ENCODE measurements at places on chromosomes 5 and 9.

- DNase-seq, result no peak
Measured at GRCh38 chr9:91243029-91243428, 118.7 kb downstream of the AUH start.

DNA sequence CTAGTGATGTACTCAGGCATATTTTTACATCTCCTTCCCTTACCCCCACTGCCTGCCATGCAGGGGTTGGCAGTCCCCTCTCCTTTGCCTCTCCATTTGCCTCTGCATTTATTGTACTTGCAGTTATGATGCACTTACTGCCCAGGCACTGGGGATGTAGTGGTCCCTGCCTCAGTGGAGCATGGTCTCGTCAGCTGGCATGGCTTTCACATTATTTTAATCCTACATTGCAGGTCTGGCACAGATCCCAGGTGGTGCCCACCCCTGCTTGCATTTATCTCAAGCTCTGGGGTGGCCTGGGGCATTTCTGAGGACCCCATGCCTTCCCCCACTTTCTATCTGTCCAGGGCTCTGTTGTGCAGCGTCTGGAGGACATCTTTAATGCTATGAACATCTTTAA, 23.2 kb upstream of the PITX1 start:
- DNase-seq, result no peak

DNA sequence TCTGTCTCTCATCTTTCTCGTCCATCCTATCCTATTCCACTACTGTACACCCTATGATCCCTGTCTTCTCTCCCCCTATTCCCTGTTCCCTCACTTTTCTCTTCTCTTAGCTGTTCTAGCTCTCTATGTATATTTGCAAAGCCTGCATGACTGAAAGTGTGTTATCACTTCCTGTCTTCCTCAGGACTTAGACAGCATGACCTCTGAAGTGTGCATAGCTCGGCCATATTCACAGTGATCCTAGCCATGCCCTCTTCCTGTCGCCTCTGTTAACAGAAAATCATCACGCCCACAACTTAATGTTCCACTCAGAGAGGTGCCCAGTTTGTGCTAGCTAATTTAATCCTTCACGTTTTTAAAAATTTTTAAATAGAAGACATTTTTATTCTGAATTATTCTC, 35.8 kb upstream of the CDH6 start:
- DNase-seq, result no peak

DNA sequence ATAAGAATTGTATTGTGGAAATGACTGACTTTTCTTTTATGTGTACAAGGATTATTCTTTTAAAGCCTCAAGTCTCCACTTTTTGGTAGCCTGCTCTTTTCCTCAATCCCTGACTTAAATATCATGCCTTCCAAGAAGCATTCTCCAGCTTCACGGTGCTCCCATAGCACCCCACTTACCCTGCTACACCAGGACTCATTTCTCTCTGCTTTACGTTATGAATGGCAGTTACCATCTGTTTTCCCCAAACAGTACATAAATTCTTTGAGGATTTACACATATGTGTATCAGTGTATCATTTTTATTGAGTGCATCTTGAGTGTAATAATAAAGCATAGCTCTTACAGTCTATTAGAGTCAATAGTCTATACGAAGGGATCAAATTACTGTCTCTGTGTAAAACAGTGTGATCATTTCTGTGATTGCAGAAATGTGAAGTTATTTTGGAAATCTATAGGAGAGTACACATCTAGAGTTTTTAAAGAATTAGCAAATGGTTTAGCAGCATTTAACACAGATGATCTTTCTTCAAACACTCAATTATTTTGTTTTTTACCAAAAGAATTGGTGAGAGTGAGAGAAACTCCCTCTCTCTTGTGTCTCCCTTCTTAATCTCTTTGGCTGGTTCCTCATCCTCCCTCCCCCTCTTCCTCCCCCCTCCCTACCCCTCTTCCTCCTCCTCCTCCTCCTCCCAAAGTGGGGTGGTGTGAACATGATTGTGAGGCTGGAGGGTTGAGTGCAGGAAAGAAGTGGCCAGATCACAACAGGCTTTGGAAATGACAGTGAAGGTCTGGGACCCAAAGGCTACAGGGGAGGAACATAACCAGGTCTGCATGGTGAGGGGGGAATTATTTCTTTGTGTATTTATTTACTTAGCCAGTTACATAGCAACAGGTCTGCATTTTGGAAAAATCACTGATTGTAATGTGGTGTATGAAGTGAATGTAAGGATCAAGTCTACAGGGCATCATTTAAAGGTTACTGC, 27.6 kb upstream of the ECM2 start:
- DNase-seq, result no peak

DNA sequence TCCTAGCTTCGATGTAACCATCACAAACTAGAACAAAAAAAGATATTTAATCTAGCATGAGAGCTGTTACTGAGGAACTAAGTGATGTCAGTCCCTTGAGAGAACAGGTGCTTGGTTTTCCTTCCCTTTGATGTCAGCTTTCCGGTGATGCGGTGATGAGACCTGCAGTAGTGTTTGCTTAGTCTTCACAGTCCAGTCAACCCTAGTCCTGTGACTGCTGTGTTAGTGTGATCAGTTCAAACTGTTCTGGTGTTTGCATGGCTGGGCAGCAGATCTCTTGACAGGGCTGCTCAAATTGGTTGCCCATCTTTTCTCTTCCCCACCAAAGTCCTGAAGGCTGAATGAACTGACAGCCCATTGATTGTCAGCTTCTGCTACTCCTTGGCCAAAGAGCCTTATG, 608.6 kb upstream of the DAB2 start:
- no peak for DNase-seq

DNA sequence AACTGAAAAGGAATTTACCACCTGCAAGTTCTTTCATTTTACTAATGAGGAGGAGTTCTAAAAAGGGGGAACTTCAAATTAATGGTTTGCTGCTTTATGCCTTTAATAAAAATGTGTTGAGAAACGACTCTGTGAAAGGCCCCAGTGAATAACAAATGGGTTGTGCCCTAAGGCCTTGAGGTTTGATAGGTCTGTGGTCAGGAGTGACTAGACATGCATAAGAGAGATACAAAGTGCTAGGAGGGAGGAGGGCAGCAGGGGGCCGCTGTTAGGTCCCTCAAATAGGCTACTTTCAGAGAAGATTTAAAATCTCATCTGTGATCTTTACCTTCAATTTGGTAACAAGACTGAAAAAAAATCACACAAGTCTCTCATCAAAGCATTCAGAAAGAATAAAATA, 58.3 kb downstream of the FAM81B start:
- no peak for DNase-seq

DNA sequence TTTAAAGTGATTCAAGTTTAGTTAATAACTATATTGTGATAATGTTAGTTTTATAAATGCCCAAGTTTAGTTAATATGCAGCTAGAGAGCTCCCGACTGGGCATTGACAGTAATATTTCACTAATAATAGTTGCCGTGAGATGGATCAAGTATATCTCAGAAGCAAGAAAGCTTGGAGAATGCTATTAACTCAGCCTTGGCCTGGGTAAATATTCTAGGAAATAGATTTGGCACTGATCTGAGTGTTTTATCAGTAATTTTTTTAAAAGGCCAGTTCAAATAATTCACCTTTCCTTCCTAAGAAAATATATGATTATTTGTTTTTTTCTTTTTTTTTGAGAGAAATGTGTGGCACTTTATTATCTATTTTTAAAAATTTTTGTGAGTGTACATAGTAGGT, 305.3 kb downstream of the CSNK1G3 start:
- no peak for DNase-seq

GRCh38 chr9:130669965-130670364, 5.6 kb downstream of the PRDM12 start:
- DNase-seq, result no peak

DNA sequence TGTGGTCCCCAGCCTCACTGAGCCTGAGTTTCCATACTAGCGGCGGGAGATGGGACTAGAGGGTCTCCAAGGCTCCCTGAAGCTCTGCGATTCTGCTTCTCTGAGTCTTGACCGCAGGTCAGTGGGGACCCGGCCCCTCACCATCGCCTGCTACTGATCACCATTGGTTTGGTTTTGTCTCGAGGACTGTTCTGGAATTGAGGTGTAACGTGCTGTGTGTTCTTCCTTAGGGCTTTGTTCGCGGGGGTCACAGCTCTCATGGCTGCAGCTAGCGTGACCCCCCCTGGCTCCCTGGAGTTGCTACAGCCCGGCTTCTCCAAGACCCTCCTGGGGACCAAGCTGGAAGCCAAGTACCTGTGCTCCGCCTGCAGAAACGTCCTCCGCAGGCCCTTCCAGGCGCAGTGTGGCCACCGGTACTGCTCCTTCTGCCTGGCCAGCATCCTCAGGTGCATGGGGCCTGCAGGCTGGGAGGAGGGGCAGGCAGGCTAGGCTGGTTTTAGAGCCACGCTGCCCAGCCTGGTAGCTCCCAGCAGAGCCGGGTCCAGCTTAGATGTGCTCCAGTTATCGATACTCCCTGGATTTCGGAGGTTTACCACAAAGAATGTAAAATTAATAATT, 12.3 kb downstream of the TRAF2 start:
- no peak for DNase-seq

DNA sequence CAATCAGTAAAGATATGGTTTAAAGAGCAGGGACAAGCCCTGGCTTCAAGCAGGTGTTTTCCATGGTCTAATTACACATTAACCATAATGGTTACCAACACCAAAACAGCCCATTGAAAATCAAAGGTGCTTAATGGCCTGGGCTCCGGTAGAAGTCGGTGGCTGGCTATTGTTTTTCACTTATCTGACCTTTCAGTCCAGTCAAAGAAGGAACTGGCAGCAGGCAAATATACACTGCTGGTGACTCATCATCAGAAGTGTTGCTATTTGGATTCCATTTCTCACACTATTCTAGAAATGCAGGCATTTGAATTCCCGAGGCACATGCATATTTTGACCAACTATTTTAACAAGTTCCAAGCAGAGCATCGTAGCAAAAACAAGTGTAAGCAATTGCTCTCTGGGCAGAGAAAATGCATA, 26.3 kb upstream of the GABRP start:
- DNase-seq, result no peak

DNA sequence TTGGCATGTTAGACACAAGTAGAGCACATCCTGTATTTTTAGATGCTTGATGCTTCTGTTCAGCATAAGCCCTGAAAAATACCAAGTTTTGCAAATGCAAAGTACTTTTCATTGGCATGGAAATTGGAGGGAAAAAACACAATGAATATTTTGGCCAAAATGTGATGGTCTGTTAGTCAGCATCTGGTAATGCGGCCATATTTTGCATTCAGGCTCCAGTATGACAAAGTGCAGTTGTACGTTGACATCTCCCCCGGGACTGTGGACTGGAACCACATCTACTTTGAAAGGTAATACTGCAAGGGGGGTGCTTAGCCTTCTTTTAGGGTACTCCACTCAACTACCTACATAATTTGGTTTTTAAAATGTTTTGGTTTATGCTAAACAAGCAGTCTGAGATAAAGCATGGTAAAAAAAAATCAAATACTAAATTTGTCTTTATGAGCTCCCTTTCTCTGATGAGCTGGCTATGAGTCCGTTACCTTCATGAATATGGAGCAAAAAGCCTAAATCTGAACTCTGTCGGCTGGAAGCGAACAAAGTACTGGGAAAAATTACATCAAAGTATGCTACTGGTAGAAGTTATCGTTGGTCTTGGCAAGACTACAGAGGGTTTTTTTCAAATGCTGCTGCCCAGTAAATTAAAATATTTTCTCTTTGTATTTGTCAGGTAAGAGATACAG, 297.0 kb downstream of the ARHGEF28 start:
- DNase-seq, result no peak

DNA sequence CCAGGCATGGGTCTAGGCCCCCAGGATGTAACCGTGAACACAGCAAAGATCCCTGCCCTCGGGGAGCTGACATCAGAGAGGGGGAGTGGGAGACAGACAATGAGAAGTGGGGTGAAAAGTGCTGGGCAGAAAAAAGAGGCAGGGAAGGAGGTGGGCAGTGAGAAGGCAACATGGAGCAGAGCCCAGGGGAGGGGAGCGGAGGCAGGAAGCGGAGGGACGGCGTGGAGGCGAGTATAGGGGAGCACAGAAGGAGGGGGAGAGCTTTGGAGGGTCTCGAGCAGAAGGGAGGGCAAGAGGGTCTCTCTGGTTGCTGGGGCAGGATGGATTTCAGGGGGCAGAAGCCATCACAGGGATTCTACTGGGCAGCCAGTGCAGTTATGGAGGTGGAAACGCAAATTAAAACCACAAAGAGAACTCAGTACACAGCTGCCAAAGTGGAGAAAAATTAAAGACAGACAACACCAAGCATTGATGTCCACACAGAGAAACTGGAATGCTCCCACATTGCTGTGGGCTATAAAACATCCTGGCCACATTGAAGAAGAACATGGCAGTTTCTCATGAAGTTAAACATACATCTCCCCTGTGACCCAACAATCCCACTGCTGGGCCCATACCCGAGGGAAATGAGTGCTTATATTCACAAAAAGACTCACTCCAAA, 21.1 kb upstream of the LAMC3 start:
- DNase-seq, result no peak

- peak; percentile 61 for DNase-seq
Measured at GRCh38 chr9:105475302-105475701, 27.5 kb downstream of the FSD1L start.

- DNase-seq, result peak; percentile 89
Measured at GRCh38 chr5:32600054-32600622, 14.8 kb downstream of the SUB1 start.

- no peak for DNase-seq
Measured at GRCh38 chr9:70092190-70092589, 48.5 kb downstream of the MAMDC2 start.

- DNase-seq, result peak; percentile 52
Measured at GRCh38 chr5:93580927-93581445, at the start of gene NR2F1-AS1. Gene NR2F1-AS1, minus strand, starts transcription at chr5:93581219.

DNA sequence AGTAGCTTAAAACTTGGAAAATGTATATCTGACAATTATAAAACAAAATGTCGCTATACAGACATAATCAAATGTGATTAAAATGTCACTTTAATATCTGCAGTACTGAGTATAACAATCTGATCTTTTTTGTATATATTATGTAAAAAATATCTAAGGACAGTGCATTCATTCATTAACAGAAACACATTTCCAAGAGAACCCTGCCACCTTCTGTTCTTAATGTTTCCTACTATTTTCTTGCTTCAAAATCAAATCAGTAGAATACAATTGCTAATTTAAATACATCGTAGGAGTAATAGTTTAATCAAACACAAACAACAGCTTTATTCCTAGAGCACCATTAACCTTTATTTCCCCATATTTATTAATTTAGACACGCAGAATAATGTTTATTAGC, 142.6 kb upstream of the ST8SIA4 start:
- no peak for DNase-seq

GRCh38 chr5:39411061-39411460, 13.7 kb downstream of the DAB2 start:
- DNase-seq, result peak; percentile 91

DNA sequence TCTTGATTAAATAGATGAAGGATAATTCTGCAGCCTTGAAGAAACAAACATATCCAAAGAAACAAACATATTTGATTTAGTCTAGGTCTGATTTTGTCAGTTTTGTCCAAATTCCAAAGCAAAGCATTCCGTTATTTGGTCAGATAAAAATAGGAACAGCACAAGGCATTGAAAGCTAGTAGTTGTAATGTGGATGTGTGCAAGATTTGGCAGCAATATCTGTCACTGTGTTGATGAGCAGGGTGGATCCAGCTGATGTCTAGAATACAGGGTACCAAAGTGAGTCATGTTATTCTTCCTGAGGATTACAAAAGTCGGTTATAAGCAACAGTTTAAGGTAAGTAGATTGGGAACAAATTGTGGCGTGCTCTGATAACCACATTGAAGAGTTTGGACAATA, 69.3 kb upstream of the PLPPR1 start:
- DNase-seq, result no peak
